Endothelial cell of umbilical vein (primary cell): ENCODE measurements at places on chromosomes 5 and 9.

- H3K27me3 ChIP-seq: no peaks in the 10 kb centered on the region
- no peaks in the 10 kb centered on the region for H3K36me3 ChIP-seq
- H3K4me3 ChIP-seq: no peak overlapping the region
- no peak overlapping the region for H3K27ac ChIP-seq
These were observed 488.0 kb downstream of the MAN2A1 start for GRCh38 chr5:110177729-110178128.

GRCh38 chr9:93077811-93078210 is 18.2 kb upstream of the CARD19 start:
- H3K27ac ChIP-seq: no peak overlapping the region
- no peaks in the 10 kb centered on the region for H3K27me3 ChIP-seq
- DNase-seq: no peak
- H3K4me3 ChIP-seq: no peak overlapping the region
- H3K36me3 ChIP-seq: no peaks in the 10 kb centered on the region

DNA sequence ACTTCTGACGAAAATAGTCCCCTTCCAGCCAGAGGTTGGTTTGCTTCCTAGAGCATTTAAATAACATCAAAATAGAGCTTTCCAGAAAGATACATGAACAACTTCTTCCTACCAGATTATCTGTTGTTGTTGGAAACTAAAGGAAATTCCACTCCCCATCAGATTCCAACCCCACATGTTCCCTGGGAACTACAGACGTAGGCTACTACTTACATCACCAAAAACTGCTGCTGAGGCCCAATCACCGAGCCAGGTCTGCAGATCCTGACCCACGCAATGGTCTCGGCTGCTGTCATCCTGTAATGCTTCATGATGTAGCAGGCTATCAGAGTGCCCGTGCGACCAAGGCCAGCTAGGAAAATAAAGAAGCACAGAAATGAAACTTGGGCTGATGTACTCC is 73.4 kb downstream of the HABP4 start:
- no peaks in the 10 kb centered on the region for H3K36me3 ChIP-seq
- H3K27ac ChIP-seq: no peak overlapping the region
- peaks cover 2% of the 10 kb centered on the region for H3K27me3 ChIP-seq
- no peak for DNase-seq

DNA sequence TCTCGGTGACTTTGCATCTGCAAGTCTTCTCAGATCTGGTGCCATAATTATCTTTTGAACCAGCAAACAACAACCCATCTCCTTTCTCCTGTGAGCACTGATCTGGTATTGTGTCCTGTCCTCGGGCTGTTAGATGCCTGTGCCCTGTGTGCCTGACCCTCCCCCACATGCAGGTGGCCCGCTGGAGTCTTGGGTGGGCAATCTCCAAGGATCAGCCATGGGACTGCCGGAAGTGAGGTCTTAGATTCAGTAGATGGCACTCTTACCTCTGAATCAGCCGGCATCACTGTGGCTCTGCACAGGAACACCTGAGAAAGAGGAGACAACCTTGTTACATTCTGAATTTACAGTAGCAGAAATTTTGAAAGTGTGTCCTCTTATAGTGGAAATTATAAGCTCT is 172.4 kb downstream of the IRX2 start:
- no peaks in the 10 kb centered on the region for H3K4me1 ChIP-seq
- H3K4me3 ChIP-seq: no peak overlapping the region
- no peak for DNase-seq

DNA sequence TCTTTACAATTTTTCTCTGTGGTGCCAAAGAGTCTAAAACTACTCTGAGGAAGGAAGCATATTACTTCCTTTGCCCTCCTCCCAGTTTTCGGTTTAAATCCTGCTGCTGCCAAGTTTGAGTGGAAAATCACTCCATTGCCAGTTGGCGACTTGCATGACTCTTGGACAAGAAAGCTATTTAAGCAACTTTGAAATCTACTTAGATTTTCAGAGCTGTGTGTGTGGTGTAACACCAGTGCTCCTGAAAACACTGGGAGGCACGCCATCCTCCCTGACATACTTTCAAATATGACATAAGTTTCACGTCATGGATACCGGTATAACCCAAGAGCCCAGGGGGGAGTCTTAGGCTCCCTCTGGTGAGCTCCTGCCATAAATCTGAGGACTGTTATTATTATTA is 83.5 kb upstream of the RIOK2 start:
- H3K27ac ChIP-seq: no peak overlapping the region
- H3K4me3 ChIP-seq: no peak overlapping the region
- no peaks in the 10 kb centered on the region for H3K4me1 ChIP-seq
- H3K36me3 ChIP-seq: no peaks in the 10 kb centered on the region

DNA sequence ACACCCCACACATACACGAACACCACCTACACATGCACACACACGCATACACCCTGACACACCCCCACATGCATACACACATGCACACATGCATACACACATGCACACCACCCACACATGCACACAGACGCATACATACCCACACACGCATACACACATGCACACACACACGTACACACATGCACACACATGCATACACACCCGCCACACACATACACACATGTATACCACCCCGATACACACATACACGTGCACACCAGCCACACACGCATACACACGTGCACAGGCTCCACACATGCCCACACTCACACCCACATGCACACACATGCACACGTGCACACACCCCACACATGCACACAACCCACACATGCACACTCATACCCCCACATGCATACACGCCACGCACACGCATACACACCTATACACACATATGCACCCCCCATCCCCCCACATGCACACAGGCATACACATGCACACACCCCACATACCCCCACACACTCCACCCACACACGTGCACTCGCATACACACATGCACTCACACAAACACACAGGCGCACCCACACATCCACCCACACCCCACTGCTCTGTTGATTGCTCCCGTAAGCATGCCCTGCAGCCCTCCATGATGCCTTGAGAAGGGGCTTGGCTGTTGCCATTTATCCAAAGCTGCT is 119.3 kb downstream of the COL5A1 start:
- H3K36me3 ChIP-seq: peaks cover 6% of the 10 kb centered on the region
- no peaks in the 10 kb centered on the region for H3K27me3 ChIP-seq
- no peak overlapping the region for H3K27ac ChIP-seq
- DNase-seq: no peak
- no peaks in the 10 kb centered on the region for H3K4me1 ChIP-seq

- no peak for DNase-seq
- H3K4me3 ChIP-seq: no peak overlapping the region
- H3K4me1 ChIP-seq: no peaks in the 10 kb centered on the region
- H3K36me3 ChIP-seq: no peaks in the 10 kb centered on the region
- no peaks in the 10 kb centered on the region for H3K27me3 ChIP-seq
These were observed 68.9 kb downstream of the BOD1 start for GRCh38 chr5:173547579-173547978.

DNA sequence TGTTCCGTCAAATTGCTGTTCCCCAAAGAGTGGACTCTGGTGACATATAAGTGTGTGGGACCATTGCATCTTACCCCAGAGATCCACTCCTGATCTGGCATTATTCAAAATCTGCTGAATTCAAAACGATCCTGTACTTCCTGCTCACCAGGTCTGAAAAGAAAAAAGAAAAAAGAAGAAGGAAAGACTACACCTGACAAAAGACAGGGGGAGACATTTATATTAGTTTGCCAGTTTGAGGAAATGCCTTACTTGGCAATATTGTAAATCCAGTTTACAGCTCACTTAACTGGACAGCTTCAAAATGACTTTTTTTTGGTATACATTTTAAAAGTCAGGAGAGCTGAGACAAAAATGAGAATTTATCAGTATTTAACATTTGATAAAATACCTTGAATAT is 15.0 kb upstream of the GRHPR start:
- H3K27ac ChIP-seq: no peak overlapping the region
- H3K4me3 ChIP-seq: no peak overlapping the region
- no peaks in the 10 kb centered on the region for H3K36me3 ChIP-seq
- DNase-seq: no peak

- no peak for DNase-seq
- H3K27me3 ChIP-seq: peaks cover 1% of the 10 kb centered on the region
- H3K4me1 ChIP-seq: no peaks in the 10 kb centered on the region
- no peak overlapping the region for H3K27ac ChIP-seq
- H3K4me3 ChIP-seq: no peak overlapping the region
These were observed 107.9 kb upstream of the EFNA5 start for GRCh38 chr5:107778647-107779046.
